ENCODE measurements at places on chromosomes 7 and 10.
A peak's percentile ranks its signal among the peaks of the same experiment; 100 is the strongest.

DNA sequence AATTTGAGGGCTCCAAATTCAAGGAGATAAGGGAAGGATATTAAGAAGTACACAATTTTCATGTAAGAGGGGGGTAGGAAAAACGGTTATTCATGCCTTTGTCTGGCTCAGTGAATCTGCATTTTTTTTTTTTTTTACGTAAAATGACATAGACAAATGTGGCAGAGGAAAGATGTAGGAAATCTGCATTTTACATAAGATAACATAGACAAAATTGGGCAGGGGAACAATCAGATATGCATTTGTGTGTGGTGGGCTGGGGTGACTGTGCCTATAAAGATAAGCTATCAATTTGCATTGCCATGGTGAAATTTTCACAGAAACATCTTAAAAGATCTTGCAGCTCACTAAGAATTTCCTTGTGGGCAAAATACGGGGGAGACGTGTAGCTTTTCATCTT is 92.7 kb upstream of the GPR141 start:
- DNase-seq: no peak

- DNase-seq: peak; percentile 67
Measured at GRCh38 chr7:107744345-107744750, 406 bp downstream of the CBLL1 start.

DNA sequence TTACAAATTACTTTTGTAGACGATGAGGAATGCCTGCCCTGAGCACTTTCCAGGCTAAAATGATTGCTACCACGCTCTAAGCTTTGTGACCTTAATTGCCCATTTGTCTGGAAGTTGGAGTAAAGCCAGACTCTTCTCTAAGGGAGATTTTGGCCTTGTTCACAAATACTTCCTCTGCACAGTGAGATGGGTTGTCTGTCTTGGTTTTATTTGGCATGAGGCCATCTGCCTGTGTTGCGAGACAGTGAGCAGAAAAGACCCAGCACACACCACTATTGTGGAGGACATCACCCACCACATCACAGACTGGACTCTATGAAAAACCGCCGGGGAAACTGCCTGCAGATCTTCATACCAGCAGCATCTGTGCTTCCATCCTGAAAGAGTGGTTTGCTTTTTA is 138.4 kb downstream of the BICC1 start:
- DNase-seq: no peak

- no peak for DNase-seq
Measured at GRCh38 chr10:43686414-43686813, 37.7 kb upstream of the ZNF32 start.

- no peak for DNase-seq
Measured at GRCh38 chr7:142025896-142026295, 30.2 kb downstream of the MGAM start.

DNA sequence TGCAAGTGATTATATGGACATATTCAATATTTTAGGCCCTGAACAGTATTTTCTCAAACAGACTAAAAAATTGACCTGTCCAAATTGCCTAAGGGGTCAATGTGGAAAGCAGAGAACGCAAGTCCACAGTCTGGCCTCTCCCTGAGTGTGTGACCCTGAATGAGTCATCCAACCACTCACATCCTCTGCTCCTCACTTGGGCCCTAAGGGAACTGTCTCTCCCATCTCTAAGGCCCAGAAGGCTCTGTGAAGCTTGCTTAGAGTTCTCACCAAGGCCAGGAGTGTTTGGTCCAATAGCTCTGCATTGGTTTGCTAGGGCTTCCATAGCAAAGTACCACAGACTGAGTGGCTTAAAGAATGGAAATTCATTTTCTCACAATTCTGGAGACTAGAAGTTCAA is 155.1 kb downstream of the LSM5 start:
- peak; percentile 47 for DNase-seq

Data from ACHN (cell line).